ENCODE measurements at places on chromosomes 13 and 19. TPM values are rescaled to one million over a fixed set of nuclear protein-coding genes. Genes with fewer than 3 reads are reported as not detected.

DNA sequence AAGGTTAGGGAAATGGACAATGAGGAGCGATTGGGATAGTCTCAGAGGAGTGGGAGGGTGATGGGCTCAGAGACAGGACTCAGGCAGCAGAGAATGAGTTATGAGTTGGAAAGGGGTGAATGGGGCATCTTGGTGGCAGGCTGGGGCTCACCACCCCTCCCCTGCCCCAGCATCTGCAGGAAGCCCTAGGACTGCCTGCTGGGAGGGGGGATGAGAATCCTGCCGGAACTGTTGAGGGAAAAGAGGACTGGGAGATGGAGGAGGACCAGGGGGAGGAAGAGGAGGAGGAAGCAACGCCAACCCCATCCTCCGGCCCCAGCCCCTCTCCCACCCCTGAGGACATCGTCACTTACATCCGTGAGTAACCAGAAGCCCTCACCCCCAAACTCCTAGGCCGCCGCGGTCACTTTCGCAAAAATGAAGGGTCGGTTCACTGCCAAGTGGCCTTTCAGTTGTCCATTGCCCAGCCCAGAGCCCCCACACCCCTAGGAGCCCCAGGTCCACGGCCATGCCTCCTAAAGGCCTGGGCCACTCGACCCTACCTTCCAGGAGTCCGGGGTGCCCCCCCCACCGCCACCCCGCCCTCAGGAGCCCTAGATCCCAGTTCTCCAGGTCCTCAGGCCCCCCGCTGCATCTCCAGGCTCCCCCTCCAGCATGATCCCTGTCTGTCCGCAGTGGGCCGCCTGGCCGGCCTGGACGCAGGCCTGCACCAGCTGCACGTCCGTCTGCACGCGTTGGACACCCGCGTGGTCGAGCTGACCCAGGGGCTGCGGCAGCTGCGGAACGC, 764 bp downstream of the CLEC11A start:
- H3K27ac ChIP-seq, result peak overlapping the region; percentile 72
- peaks cover under 1% of the 10 kb centered on the region for H3K27me3 ChIP-seq
- H3K4me1 ChIP-seq, result peaks cover 26% of the 10 kb centered on the region
- H3K36me3 ChIP-seq, result no peaks in the 10 kb centered on the region

DNA sequence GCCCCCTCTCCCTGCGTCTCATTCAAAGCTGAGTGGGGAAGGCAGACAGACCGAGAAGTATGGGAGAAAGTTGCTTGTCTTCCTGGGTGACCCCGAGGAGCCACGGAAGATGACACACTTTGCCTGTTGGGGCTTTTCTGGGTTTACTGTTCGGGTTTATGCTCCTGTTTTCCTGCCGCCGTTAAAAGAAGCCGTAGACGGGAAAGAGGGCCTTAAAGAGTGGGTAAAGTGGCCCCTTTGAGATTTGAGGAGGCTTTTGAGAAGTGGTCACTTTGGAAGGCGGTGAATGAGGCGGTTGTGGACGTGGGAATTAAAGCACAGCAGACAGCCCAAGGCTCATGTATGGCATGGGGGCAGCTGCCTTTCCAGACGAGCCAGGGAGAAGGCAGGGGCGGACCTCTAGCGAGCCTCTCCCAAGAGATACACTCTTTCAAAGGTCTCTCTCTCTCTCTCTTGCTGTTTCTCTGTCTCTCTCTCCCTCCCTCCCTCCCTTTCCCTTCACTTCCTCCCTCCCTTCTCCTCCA, 493 bp upstream of the LHFPL6 start:
- DNase-seq, result peak; percentile 11
- peaks cover 5% of the 10 kb centered on the region for H3K27me3 ChIP-seq
- H3K27ac ChIP-seq, result peak overlapping the region; percentile 33
- H3K36me3 ChIP-seq, result no peaks in the 10 kb centered on the region
- peak overlapping the region; percentile 16 for H3K4me3 ChIP-seq
- peaks cover 11% of the 10 kb centered on the region for H3K4me1 ChIP-seq

Gene KL
- 1.3 TPM for total RNA-seq

Gene DAND5
- total RNA-seq, result not detected

DNA sequence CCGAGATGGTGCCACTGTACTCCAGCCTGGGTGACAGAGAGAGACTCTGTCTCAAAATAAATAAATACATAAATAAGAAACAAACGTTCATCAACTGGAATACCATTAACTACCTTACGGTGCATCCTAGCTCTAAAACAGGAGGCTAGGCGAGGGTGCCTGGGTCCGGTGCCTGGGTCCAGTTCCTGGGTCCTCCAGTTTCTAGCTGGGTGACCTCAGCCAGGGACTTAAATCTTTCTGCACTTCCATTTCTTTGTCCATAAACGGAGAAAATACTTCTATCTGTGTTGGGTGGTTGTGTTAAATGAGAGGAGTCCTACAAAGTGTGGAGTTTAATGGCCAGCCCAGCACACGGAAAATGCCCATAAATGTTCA, 34.0 kb downstream of the RFX2 start:
- no peaks in the 10 kb centered on the region for H3K36me3 ChIP-seq
- H3K4me1 ChIP-seq, result no peaks in the 10 kb centered on the region
- H3K27me3 ChIP-seq, result no peaks in the 10 kb centered on the region
- H3K27ac ChIP-seq, result no peak overlapping the region
- no peak for DNase-seq
- H3K4me3 ChIP-seq, result no peak overlapping the region

- DNase-seq, result peak; percentile 61
- H3K36me3 ChIP-seq, result no peaks in the 10 kb centered on the region
- no peaks in the 10 kb centered on the region for H3K27me3 ChIP-seq
- no peak overlapping the region for H3K4me3 ChIP-seq
- H3K4me1 ChIP-seq, result peaks cover 31% of the 10 kb centered on the region
These were observed 40.8 kb downstream of the BBC3 start for GRCh38 chr19:47190167-47190727.

GRCh38 chr13:30570691-30571090, 47.0 kb upstream of the USPL1 start:
- no peaks in the 10 kb centered on the region for H3K36me3 ChIP-seq
- no peak overlapping the region for H3K4me3 ChIP-seq
- H3K4me1 ChIP-seq, result no peaks in the 10 kb centered on the region
- H3K27ac ChIP-seq, result no peak overlapping the region

- no peak overlapping the region for H3K4me3 ChIP-seq
- peak overlapping the region; percentile 31 for H3K27ac ChIP-seq
- H3K4me1 ChIP-seq, result peaks cover 13% of the 10 kb centered on the region
- DNase-seq, result no peak
- H3K36me3 ChIP-seq, result no peaks in the 10 kb centered on the region
These were observed 77.6 kb upstream of the STARD13 start for GRCh38 chr13:33362986-33363727.

DNA sequence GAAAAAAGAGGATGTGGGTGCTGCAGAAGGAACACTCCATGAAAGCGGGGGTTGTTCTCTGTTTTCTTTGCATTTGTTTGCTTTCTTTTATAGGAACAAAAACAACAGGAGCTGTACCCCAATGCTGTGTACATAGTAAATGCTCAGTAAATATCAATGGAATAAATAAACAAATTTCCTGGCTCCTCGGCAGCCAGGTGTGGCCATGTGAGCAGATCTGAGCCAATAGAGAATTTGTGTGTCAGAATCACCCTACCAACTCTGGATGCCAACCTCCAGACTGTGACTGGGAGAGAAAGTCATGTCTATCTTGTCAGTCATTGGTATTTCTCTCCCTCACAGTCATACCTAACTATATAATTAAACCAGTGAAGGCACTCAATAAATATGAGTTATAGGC, 10.6 kb upstream of the CLPP start:
- no peaks in the 10 kb centered on the region for H3K36me3 ChIP-seq
- H3K27ac ChIP-seq, result no peak overlapping the region
- H3K27me3 ChIP-seq, result no peaks in the 10 kb centered on the region
- H3K4me3 ChIP-seq, result no peak overlapping the region
- no peak for DNase-seq
- H3K4me1 ChIP-seq, result no peaks in the 10 kb centered on the region

DNA sequence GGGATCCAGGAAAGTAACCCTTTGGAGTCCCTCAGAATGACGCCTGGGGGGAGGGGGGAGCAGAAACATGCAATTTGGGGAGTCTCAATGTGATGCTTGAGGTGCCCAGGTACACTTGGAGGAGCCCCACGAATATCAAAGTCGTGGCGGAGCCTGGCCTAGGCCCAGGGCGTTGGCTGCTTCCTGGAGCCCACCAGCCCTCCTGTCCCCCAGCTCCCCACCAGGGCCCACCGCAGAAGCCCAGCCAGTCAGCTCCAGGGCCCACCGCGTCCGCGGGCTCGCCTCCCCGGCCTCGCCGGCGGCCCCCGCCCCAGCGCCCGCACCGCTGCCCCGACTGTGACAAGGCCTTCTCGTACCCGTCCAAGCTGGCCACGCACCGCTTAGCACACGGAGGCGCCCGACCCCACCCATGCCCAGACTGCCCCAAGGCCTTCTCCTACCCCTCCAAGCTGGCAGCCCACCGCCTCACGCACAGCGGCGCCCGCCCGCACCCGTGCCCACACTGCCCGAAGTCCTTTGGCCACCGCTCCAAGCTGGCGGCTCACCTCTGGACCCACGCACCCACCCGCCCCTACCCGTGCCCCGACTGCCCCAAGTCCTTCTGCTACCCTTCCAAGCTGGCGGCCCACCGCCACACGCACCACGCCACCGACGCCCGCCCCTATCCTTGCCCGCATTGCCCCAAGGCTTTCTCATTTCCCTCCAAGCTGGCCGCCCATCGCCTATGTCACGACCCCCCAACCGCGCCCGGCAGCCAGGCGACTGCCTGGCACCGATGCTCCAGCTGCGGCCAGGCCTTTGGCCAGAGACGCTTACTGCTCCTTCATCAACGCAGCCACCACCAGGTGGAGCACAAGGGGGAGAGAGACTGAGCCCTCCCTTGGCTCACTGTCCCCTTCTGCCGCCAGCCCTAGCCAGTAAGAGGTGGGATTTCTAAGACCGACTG, 2.1 kb downstream of the ZNF575 start:
- H3K27ac ChIP-seq, result no peak overlapping the region
- H3K4me1 ChIP-seq, result peaks cover 24% of the 10 kb centered on the region
- DNase-seq, result peak; percentile 71
- no peak overlapping the region for H3K4me3 ChIP-seq
- H3K27me3 ChIP-seq, result no peaks in the 10 kb centered on the region
- H3K36me3 ChIP-seq, result peaks cover 2% of the 10 kb centered on the region

DNA sequence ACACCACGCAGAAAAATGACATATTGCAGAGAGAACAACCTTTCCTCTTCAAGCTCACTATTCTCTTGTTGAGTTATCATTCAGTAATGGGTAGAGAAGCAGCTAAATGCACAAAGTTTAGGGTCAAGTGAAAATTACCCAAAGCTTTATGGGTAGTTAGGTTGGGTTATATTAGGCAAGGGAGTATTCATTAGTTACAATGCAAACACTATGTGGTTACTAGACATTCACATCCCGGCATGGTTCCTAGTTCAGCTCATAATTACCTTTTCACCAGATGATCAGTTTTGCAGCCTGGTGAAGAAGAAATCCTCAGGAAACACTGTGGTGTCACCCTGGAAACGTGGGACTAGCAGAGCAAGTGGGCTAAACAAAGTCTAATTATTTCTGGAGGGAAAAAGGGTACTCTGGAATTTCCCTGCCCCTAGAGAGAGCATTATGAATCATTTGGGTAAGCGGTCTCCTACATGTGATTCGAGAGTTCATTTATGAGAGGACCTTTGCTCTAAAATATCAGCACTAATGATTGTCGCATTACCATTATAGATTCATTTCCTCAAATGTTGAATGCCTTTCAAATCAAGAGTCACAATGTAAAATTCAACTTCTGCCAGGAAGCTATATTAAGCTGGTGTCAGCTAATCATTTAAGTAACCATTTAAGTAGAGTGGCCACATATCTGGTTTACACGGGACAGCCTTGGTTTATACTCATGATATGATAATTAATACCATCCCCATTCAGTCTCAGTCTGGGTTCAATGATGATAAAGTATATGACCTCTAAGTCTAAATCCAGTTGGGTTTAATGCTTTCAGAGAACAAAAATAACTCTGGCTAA, 1208.0 kb downstream of the DIAPH3 start:
- no peaks in the 10 kb centered on the region for H3K4me1 ChIP-seq
- no peaks in the 10 kb centered on the region for H3K36me3 ChIP-seq
- no peak overlapping the region for H3K27ac ChIP-seq
- DNase-seq, result no peak
- no peak overlapping the region for H3K4me3 ChIP-seq

Gene C1QTNF9B
- total RNA-seq, result not detected

GRCh38 chr13:48500652-48501197, 32.2 kb downstream of the RCBTB2 start:
- H3K36me3 ChIP-seq, result no peaks in the 10 kb centered on the region
- H3K27ac ChIP-seq, result no peak overlapping the region
- DNase-seq, result no peak
- no peaks in the 10 kb centered on the region for H3K27me3 ChIP-seq
